ENCODE measurements at places on chromosomes 4 and X.

- DNase-seq, result peak; percentile 90
Measured at GRCh38 chr4:13968723-13969122, 341.2 kb upstream of the BOD1L1 start.

GRCh38 chr4:150974750-150975149 is 40.3 kb downstream of the LRBA start:
- DNase-seq, result no peak

GRCh38 chr4:87216469-87216868 is 3.9 kb downstream of the KLHL8 start:
- DNase-seq, result no peak

DNA sequence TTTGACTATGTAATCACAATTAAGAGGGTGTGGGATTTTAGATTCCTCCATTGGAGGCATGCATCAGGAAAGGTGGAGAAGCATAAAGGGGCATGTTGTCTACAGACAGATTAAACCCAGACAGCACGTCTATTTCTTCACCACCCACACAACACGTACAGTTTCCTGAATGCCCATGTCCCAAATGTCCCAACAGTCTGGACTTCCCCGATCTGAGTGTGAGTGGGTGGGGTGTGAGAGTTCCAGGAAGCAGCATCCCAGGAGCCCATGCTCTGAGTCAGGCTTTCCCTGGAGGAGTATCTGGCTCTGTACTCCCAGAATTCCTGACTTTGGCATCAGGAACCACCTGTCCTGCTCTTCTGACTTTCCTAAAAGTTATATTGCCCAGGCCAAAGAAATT is 30.8 kb upstream of the NDP start:
- no peak for DNase-seq

DNA sequence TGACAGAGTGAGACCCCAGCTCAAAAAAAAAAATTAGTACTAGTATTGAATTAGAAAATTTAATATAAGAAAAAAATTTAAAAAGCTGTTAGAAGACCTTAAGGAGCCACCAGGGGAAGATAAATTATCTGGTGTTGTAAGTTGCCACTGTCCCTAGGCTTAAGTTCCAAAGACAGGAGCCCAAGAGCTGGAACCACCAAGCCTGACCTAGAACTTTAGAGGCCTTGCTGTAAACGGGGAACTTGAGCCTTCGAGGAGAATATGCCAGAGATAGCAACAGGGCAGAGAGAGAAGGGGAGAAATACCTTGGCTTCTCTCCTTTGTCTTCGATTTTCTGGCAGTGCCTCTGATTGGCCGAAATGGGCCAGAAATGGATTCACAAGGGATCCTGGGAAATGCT is 8.9 kb downstream of the USP53 start:
- DNase-seq, result no peak

DNA sequence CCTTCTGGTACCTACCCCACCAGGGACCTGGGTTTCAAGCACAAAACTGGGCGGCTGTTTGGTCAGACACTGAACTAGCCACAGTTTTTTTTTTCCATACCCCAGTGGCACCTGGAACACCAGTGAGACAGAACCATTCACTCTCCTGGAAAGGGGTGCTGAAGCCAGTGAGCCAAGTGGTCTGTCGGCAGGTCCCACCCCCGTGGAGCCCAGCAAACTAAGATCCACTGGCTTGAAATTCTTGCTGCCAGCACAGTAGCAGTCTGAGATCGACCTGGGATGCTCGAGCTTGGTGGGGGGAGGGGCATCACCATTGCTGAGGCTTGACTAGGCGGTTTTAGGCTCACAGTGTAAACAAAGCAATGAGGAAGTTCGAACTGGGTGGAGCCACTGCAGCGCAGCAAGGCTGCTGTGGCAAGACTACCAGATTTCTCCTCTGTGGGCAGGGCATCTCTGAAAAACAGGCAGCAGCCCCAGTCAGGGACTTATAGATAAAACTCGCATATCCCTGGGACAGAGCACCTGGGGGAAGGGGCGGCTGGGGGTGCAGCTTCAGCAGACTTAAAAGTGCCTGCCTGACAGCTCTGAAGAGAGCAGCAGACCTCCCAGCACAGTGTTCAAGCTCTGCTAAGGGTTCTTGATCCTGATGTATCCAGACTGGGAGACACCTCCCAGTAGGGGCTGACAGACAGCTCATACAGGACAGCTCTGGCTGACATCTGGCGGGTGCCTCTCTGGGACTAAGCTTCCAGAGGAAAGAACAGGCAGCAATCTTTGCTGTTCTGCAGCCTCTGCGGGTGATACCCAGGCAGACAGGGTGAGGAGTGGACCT is 223.0 kb downstream of the COX18 start:
- DNase-seq, result peak; percentile 43

DNA sequence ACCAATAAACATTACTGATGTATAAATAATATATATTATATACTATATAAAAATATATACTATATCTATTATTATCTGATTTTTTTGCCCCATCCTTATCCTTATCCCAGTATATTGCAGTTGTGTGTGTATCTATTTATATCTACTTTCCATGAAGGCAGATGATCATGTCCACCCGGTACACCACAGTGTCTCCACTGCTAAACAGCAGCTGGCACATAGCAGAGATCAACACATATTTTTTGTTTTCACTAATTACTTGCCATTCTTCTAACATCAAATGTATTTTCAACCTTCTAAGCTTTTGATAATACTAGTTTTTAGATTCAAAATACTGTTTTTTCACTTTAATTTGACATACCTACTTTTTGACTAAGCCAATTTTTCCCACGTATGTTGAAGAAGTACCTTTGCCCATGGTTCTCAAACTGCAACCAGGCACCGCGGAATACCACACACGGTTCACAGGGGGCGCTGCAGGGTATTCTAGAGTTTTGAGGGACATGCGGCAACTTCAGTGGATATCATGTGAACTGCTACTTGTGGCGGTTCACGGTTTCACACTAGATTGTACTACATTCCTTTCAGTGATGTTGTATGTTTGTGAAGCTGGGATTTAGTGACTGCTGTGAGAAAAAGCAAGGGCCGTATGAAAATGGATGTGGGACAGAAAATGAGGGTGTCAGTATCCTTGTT is 182.5 kb upstream of the NPY2R start:
- DNase-seq, result no peak

- peak; percentile 90 for DNase-seq
Measured at GRCh38 chr4:128517739-128518510, 230.3 kb upstream of the PGRMC2 start.

GRCh38 chr4:113575401-113575800 is 186.1 kb downstream of the CAMK2D start:
- DNase-seq, result peak; percentile 55

- no peak for DNase-seq
Measured at GRCh38 chr4:73606465-73606974, 13.7 kb downstream of the RASSF6 start.

GRCh38 chr4:98610926-98611676 is 47.3 kb downstream of the TSPAN5 start:
- no peak for DNase-seq

- DNase-seq, result no peak
Measured at GRCh38 chr4:88759039-88759894, 61.6 kb upstream of the NAP1L5 start.

GRCh38 chr4:83259586-83259985 is 25.0 kb downstream of the COQ2 start:
- no peak for DNase-seq
